SK-N-DZ (cell line): ENCODE measurements at places on chromosomes 7 and 10.

- DNase-seq: no peak
Observed at GRCh38 chr7:146528581-146528980, 412.0 kb downstream of the CNTNAP2 start.

- DNase-seq: no peak
Observed at GRCh38 chr10:7389844-7390243, 21.0 kb downstream of the SFMBT2 start.

DNA sequence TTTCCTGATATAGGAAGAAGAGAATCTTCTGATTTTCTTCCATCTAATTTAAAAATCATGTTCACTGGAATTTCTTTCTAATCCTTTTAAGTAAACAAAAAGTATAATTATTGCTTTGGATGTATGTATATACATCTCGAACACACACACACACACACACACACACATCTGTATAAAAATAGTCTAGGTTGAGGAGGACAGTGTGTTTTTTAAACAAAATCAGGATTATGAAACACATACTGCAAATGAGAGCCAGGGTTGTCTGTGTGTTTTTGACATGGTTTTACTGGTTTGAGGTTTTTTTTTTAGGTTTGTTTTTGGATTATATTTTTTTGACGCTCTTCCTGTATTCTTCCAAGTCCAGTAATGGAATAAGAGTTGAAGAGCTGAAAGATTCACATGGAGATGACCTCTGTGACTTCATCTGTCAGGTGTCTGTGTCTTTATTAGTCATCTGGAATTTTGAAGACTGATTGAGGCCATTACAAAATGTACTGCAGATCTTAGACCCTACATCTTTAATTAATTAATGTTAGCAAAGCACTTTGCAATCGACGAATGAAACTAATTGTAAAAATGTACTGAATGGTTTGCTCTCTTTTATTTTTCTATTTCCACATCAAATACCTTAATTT lies 237.1 kb downstream of the SUGCT start:
- DNase-seq: no peak

DNA sequence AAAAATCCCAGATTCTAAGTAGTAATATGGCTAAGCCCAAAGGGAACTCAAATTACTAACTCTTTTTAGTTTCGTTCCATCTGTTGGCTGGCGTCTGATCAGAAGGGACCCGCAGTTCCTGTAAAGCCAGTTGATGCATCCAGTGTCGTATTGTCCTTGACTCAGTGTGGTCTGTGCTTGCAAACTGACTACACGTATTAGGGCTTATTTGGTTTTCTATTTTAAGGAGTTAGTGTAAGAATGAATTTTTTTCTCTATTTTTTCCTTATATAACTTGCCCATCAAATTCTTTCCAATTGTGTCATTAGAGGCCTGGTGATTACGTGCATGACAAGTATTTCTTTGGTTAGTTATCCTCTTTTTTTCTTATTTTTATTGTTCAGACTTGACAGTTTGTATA lies 9.7 kb downstream of the ABCA13 start:
- no peak for DNase-seq

DNA sequence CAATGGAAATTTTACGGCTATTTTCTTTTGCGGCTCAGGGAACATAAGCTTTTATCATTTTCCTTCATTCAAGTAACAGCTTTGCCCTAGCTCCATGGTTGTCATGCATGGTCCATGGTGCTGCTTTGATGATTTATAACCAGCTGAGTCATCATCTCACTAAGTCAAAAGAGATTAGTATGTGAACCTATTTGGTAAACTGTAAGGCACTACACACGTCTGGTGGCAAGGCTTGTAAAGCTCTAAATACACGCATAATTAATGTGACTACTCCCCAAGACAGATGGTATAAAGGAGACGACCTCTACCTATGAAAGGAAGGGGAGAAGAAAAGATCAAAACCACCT lies 340.2 kb downstream of the KCNMA1 start:
- no peak for DNase-seq

- no peak for DNase-seq
Observed at GRCh38 chr10:124679401-124679800, 64.8 kb downstream of the FAM53B start.

GRCh38 chr10:108862676-108863350 lies 1060.5 kb downstream of the XPNPEP1 start:
- no peak for DNase-seq

- DNase-seq: no peak
Observed at GRCh38 chr7:50189371-50189770, 96.3 kb upstream of the ZPBP start.

GRCh38 chr10:9613338-9614075 lies 1404.2 kb upstream of the CELF2 start:
- no peak for DNase-seq

DNA sequence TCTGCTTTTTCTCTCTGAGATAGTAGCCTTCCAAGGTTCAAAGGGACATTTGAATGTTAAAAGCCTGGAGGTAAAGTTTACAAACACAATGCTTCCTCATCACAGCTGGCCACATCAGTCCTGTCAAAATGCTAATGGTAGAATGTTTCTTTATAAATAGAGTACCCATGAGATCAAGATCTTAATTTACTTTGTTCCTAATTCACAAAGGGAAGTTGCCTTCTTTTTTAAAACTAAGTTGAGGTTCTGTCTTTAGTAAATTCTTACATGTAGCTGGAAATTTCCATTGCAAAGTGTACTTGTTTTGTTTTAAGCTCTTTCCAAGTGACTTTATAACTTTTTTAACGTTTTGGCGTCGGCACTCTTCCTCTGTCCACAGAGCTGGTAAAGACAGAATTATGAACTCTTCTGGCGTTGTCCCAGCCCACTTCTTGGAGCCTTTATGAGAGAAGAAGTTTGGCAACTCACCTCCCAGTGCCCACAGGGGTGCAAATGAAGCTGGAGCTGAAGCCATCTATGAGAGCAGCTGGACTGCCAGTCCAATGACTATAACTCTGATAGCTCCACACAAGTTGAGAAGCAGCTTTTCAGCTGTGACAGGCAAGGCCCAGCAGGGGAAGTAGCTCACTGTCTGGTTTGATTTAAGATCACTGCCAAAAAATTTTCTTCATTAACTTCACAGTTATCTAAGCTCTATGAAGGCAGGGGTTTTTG lies 23.3 kb downstream of the FZD1 start:
- no peak for DNase-seq

- DNase-seq: no peak
Observed at GRCh38 chr10:98994030-98994429, 241.6 kb downstream of the HPSE2 start.

GRCh38 chr10:113326160-113327111 lies 226.4 kb upstream of the HABP2 start:
- peak; percentile 84 for DNase-seq

GRCh38 chr10:17175551-17175950 lies 25.9 kb downstream of the TRDMT1 start:
- no peak for DNase-seq

DNA sequence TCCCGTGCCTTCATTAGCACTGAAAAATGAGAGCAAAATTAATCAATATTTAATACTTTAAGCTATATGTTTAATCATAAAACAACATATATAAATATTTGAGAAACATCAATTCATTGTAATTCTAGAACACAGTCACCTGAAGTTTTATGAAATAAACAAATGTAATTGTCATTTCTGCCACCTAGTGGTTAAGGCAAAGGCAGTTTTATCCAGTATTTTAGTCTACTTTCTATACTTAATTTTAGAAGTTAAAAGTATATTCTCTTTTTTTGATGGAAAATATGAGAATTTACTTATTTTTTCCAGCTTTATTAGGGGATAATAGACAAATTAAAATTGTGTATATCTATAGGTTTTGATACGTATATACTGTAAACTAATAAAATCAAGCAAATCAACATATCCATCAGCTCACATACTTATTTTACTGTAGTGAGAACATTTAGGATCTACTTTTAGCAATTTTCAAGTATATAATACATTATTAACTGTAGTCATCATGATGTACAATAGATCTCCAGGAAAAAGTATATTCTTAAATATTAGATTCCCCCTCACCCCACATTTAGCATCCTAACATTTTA lies 16.9 kb downstream of the PCGF6 start:
- DNase-seq: no peak

- peak; percentile 90 for DNase-seq
Observed at GRCh38 chr10:79230328-79230830, 116.9 kb upstream of the PPIF start.

DNA sequence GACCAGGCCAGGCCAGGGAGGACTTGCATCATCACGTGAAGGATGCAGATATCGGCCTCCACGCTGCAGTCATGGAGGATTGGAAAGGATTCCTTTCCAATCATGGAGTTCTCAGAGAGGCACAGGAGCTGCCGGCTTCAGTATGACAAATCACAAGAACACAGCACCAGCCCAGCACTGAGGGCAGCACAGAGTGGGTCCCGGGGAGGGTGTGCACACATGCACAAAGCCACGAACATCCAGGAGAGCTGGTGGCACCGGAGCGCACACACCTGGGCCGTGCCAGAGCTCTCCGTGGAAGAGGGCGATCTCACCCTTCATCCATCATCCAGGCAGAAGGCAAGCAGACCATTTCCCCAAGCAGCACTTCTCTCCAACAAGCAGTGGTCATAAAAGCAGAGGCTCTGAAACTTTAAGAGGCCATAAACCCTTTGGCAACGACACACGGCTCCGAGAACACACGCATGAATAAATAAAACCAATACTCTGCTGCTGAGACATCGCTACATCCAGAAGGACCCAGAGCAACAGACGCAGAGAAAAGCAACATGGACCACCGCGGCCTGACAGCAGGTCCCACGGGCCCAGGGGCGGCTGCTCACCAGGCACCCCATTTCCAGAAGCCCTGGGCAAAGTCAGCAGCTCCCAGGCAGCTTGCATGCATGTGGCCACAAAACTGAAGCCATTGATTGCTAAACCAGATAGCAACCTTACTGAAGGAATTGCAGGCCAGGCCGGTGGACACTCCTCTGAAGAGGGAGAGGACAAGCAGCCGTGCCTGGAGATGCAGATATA lies 180.8 kb downstream of the USP6NL start:
- peak; percentile 46 for DNase-seq

DNA sequence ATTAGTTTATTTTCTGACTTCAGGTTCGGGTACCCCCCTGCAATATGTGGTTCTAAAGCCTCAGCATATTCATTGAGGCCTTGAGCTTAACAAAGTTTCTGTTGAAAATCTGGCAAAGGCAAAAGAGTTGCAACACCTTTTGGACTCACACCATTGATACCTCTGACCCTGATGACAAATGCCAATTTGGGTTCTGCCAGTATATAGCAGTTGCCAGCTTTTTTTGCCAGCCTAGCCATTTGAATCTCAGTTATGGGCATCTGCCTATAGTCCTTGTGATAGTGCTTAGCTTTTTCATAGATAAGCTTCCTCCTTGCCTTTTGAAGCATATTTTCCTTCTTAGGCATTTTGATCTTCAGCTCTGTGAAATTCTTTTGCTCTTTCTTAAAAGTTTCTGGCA lies 31.9 kb downstream of the LIPJ start:
- no peak for DNase-seq

GRCh38 chr7:37592366-37592765 lies 91.2 kb upstream of the GPR141 start:
- no peak for DNase-seq

DNA sequence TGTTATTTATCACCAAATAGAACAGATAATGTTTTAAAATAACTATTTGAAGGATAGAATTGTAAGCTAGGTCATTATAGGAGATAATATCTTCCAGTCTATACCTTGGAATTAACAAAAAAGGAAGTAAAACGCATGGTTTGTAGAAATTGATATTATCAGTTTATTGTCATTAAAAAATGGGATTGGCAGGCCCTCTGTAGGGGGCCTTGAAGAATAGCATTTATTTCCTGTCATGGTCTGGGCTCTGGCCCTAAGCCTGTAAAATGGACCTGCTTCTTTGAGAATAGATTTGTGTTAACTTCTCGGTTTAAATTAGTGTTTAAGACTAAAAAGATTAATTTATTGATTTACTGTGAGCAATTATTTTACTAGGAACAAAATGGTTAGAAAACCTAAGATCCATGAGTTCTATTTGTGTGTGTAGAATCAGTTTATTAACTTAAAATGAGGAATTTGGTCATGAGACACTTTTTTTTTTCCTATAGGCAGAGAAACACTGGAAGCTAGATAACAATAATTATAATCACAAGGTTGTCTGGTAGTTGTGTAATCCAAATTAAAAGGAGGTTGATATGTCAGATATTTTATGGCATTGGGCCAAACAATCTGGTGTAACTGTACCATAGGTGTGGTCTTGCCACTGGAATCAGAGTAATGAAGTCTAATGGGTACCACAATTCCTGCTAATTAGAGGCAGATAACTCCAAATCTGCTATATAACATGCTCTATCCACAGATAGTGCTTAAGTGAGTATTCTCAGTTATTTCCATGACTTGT lies 197.4 kb upstream of the FOXP2 start:
- no peak for DNase-seq

GRCh38 chr7:81488210-81488609 lies 281.6 kb downstream of the HGF start:
- no peak for DNase-seq

GRCh38 chr7:154532771-154533170 lies 470.2 kb downstream of the PAXIP1 start:
- DNase-seq: no peak

GRCh38 chr10:131961777-131962662 lies 19.7 kb downstream of the BNIP3 start:
- no peak for DNase-seq

- DNase-seq: no peak
Observed at GRCh38 chr7:155869784-155870076, 57.5 kb upstream of the SHH start.

DNA sequence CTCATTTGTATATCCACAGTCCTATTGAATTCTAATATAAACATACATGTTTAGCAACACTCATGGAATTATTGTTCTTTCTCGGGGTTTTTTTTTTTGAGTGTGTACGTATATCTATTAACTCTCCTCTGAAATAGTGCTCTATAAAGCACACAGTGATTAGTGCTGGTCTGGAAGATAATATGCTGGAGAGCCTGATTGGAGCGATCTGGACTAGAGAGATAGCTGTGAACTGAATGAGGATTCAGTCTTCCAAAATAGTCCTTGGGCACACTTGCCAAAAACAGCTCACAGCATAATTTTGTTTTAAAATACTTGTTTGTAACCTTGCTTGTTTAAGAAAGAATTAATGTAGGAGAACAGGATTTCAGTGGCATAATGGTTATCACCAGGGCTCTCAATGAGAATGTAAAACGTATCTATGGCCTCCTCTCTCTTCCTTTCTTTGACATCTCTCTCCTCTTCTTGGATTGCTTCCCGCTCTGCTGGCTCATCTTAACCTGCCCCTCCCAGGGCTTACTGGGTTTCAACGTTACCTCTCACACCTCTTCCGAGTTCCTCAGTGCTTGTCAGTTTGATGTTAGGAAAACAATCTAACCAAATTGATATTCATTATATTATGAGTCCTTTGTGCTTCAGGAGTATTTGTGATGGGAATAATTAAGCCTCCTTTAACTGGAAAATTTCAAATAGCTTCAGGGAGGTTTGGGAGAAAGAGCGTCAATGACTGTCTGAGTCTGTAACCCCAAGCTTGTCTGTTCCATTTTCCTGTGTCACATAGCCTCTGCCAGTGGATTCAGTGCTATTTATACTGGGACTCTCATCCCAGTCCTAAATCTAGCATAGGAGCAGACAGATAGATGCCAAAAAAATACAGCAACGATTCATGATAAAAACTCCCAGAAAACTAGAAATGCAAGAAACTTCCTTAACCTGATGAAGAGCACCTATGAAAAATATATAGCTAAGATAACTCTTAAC lies 16.2 kb upstream of the AGK start:
- no peak for DNase-seq

- DNase-seq: no peak
Observed at GRCh38 chr10:115849197-115849596, 423.8 kb downstream of the GFRA1 start.

GRCh38 chr10:90935581-90936275 lies 14.8 kb upstream of the ANKRD1 start:
- DNase-seq: peak; percentile 30
